CD4-positive, alpha-beta T cell treated with Interleukin-15 for 4 hours (primary cell): ENCODE measurements at places on chromosomes 4 and X.

GRCh38 chr4:135732448-135732847 is 1530.9 kb upstream of the PABPC4L start:
- DNase-seq: no peak

DNA sequence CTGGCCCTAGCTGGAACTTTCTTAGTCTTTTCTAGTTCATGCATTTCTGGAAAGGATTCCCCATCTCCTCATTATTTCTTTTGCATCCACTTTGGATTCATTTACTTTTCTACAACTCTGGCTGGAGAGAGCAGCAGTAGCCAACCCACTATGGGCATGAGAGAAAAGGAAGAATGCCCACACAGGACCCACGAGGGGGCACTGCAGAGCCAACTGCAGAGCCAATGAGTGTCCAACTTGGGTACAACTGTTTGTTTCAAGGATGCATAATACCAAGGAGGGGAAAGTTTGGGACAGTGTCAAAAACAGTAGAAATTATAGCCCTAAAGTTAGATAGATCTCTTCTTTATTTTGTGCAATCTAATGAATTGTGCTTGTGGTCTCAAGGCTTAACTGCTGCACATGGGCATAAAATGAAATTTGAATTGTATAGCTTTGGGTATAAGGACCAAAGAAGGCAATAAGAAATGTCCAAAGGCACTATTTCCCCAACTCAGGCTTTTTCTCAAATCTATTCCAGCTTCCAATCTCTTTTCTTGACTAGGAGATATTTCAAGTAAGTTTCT is 230.6 kb downstream of the NSUN7 start:
- no peak for DNase-seq

DNA sequence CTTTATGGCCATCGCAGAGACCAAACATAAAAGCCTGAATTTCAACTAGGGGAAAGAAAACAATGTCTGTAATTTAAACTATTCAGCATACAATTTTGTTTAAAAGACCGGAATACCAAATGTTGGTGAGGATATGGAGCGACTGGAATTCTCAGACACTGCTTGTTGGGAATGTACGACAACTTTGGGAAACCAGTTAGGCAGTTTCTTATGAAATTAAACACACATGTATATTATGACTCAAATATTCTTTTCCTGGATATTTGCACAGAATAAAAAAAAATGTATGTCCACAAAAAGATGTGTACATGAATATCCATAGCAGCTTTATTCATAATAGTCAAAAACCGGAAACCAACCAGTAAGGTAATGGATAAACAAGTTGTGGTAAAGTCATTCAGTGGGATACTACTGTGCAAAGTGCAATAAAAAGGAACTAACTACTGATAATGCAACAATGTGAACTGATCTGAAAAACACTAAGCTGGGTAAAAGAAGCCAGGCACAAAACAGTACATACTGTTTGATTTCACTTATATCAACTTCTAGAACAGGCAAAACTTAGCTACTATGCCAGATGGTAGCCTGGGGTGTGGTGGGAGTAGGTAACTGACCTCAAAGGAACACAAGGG is 152.7 kb upstream of the FTHL17 start:
- no peak for DNase-seq

GRCh38 chrX:84046403-84046984 is 141.5 kb downstream of the RPS6KA6 start:
- DNase-seq: no peak

GRCh38 chr4:37392521-37393255 is 148.1 kb downstream of the NWD2 start:
- DNase-seq: no peak

DNA sequence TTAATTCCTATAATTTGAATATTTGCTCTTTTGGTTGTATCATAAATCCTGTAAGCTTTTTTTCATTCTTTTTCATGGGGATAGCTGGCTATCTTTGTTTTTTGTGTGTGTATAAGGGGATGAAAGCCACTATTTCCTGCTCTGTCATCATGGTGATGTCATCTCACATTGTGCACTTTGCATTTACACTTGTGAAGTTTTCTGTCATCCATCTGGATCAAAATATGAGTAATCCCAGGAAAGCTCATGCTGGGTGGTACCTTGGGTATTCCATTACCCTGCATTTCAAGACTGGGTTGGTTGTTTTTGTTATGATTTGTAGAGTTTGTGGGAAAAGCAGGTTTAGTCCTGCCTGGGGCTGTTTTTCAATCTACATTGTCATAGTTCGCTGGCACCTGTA is 367.3 kb downstream of the CHIC1 start:
- DNase-seq: no peak

GRCh38 chrX:10158279-10159144 is 1.7 kb downstream of the CLCN4 start:
- DNase-seq: no peak

DNA sequence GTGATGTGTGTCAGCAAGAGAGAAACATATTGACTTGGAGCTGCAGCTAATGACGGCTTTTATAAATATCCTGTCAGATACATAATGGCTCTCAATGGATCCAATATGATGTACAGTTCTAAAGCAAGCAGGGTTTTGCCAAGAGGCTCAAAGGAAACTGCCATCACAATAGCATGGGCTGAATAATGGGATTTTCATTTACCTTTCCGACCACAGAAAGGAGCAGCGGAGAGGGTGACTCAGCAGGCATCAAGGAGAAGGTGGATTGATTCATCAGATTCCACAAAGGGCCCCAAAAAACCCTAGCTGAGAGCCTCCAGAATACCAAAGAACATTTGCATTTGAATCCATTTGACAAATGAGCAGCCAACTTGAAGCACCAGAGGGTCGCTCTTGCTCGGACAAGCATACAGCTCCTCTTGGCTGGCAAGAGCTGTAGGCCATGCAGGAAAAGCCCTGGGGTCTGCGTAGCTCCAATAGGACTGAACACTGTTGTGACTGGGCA is 355.7 kb upstream of the NOCT start:
- DNase-seq: no peak

DNA sequence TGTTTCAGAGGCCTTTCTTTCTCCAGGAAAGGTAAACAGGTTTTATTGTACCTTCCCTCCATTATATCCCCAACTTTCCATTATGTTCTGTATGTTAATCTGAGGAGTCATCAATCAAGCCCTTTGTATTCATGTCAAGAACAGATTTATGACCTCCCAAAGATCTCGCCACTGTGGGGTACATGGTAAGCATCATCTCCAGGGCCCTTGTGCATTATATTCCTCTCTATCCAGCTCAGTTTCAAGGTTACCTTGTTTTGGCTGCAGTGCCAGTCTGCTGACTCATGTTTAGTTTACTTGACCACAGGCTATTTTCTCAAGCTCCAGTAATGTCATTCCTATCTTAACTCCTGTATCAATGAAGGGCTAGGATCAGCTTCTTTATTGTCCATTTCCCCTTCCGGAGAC is 125.1 kb upstream of the FRMPD4 start:
- no peak for DNase-seq

DNA sequence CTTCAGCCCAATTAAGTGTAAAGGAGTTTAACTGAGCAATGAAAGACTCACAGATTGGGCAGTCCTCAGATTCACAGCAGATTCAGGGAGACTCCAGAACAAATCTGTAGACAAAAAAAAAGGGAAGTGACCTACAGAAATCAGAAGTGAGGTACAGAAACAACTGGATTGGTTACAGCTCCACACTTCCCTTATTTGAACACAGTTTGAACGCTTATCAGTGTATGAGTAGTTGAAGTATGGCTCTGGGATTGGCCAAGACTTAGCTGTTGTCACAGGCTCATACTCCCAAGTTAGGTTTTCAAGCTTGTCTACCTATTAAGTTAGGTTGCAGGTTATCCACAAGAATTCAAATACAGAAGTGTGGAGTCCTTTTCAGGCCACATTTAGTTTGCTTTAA is 112.4 kb upstream of the ELOVL6 start:
- no peak for DNase-seq

DNA sequence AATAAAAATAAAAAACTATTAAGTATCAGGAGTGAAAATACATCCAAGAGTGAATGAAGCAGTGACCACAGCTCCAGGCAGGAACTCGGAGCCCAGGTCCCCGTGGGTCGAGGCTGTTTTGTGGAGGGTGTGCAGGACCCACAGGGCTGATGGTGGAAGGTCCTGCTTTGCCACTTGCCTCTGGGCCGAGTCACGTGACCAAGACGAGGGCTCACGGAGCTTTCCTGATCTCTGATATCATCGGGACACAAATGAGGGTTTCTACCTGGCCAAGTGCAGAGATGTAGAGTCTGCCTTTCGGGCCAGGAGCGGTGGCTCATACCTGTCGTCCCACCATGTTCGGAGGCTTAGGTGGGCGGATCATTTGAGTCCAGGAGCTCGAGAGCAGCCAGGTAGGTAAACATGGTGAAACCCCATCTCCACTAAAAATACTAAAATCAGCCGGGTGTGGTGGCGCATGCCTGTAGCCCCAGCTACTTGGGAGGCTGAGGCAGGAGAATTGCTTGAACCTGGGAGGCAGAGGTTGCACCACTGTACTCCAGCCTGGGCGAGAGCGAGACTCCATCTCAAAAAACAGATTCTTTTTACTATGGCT is 7.2 kb downstream of the SLC25A6 start:
- no peak for DNase-seq

- DNase-seq: no peak
Observed at GRCh38 chrX:148416142-148416541, 84.3 kb upstream of the AFF2 start.

DNA sequence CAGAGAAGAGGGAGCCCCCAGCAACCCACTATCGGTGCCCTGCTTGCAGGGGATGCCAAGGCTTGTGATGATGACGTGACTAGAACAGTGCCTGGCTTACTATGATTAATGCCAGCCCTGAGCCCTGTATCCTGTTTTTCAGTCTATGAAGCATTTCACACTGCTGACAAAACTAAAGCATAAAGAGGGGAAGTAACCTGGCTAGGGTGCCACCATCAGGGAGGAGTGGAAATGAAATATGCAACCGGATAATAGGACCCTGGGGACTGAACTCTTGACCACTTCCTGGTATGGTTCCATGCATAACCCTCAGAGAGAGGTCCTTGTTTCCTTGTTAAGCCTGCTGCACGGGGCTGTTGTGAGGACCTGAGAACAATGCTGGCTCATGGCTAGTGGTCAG is 50.3 kb downstream of the MED28 start:
- DNase-seq: no peak

DNA sequence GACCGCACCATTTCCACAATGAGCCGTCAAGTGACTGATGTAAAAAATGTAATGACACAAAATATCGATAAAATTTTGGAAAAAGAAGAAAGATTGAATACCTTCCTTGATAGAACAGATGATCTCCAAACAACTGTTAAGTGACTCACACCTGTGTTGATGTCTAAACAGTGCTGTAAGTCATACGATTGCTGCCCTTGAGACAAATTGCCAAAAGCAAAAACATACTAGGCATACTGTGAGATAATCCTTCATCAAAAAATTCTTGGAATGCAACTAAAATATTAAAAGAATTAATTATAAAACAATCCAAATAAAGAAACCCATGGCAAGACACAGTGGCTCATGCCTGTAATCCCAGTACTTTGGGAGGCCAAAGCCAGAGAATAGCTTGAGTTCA is 53.4 kb downstream of the HNRNPD start:
- no peak for DNase-seq

GRCh38 chrX:136671006-136671610 is 23.1 kb downstream of the CD40LG start:
- DNase-seq: no peak

- no peak for DNase-seq
Observed at GRCh38 chr4:80521438-80521837, 185.9 kb downstream of the CFAP299 start.

GRCh38 chr4:150152766-150153165 is 74.5 kb downstream of the DCLK2 start:
- DNase-seq: no peak
